ENCODE measurements at places on chromosomes 11 and 22.

DNA sequence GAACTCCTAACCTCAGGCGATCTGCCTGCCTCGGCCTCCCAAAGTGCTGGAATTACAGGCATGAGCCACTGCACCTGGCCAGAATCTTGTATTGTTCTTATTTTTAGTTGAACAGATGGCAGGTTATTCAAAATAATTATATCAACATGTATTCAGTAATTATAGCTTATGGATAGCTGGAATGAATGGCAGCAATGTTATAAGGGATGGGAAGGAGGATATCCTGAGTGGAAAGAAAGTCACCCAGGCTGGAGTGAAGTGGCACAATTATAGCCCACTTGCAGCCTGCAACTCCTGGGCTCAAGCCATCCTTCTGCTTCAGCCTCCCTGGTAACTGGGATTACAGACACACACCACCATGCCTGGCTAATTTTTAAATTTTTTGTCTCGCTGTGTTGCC, 88.1 kb downstream of the MED15 start:
- no peak for DNase-seq

- no peak for DNase-seq
Measured at GRCh38 chr11:133790995-133791394, 54.3 kb downstream of the SPATA19 start.

DNA sequence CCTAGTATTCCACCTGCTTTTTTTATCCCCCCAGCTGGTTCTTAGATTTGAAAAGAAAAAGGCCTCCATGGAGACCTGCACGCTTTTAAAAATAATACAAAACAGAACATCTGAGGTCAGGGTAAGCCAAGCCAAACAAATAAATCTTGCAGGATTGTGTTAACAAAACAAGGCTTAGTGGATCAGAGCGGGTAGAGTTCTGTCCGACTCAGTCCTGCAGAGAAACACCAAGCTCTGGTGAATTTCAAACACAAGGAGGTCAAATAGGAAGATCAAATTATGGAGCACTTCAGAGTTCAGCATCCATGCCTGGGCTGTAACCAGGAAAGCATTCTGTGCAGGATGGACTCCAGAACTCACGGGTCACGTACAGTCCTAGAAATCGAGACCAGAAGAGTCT, 86.9 kb downstream of the SYN3 start:
- DNase-seq, result no peak

GRCh38 chr11:114366331-114367243, 33.7 kb downstream of the C11orf71 start:
- DNase-seq, result no peak

DNA sequence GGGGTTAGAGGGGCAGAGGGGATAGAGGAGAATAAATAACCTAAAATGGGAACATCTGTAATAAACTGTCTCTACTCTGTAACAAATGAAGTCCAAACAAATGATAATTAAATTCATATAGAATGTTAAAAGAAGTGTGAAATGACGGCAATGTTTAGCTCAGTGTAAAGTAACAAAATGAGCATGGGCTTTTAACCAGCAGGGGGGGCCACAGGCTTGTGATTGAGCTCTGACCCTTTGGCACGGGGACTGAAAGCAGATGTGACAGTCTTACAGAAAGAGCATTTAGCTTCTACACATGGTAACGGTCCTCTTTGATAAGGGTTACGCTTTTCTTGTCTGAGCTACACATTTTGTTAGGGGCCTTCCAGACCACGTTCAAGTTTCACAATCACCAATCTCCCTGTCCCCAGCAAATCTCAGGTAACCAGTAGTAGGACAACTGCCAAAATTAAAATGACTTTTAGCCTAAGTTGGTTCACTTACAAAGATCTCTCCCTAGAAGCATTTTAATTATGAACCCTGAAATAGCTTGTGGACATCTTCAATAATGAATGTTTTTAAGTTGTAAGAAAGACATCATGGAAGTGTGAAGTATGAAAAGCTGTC, 262.5 kb downstream of the DCDC1 start:
- DNase-seq, result peak; percentile 73

- DNase-seq, result no peak
Measured at GRCh38 chr11:72379384-72380131, 54.8 kb downstream of the CLPB start.

DNA sequence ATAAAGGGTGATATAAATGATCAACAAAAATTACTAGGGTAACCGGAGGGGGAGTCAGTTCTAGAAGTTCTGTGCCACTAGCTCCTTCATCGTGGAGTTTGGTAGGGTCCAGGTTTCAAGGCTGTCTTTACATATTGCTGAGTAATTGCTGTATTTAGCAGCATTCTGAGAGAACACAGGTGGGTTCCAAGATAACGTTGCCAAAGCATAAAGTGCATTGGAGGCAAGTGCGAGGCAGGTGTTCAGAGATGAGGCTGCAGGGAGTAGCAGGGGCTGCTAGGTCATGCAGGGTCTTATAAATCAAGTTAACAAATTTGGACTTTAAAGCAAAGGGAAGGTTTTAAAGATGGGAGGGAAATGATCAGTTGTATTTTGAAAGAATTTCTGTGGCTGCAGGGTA, 17.8 kb downstream of the SGSM3 start:
- DNase-seq, result no peak

GRCh38 chr11:106386519-106386918, 309.1 kb downstream of the AASDHPPT start:
- no peak for DNase-seq

DNA sequence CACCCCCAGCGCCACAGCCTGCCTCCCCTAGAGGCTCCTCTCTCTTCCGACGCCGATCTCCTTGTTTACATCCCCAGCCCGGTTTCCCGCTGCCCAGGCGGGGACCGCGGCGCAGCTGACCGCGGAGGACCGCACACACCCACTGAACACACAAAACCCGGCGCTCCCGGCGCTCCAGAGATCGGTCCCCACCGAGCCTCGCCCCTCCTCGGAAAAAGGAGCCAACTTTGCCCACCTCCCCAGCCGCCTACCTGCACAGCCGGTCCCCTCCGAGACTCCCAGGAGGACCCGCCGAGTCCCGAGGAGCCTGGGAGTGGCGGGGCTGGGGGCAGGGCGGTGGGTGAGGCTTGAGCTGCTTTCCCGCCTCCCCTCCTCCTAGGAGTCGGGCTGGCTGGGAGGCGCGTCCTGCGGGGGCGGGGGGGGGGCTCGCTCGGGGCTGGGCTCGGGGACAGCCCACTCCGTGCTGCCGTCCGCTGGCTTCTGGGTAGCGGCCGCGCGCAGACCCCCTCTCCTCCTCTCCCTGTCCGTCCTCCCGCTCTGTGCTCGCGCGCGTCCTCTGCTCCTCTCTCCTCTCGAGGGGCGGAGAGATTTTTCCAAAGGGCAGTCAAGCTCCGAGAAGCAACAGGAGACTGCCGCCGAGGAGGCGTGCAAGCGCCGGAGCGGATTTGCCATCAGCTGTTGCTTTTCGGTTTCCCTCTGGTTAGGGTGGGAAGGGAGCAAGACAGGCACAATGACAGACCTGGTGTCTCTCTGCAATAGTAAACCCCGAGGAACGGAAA, at the start of gene FXYD6:
TSS of gene FXYD6 (minus strand) at position 318 of the 779 bp plus-strand sequence. CDS start 33,882 bp downstream, outside the sequence.
- peak; percentile 58 for DNase-seq

- DNase-seq, result no peak
Measured at GRCh38 chr11:8221917-8222495, 41.7 kb downstream of the LMO1 start.

- no peak for DNase-seq
Measured at GRCh38 chr11:19276859-19277808, 36.4 kb upstream of the E2F8 start.

DNA sequence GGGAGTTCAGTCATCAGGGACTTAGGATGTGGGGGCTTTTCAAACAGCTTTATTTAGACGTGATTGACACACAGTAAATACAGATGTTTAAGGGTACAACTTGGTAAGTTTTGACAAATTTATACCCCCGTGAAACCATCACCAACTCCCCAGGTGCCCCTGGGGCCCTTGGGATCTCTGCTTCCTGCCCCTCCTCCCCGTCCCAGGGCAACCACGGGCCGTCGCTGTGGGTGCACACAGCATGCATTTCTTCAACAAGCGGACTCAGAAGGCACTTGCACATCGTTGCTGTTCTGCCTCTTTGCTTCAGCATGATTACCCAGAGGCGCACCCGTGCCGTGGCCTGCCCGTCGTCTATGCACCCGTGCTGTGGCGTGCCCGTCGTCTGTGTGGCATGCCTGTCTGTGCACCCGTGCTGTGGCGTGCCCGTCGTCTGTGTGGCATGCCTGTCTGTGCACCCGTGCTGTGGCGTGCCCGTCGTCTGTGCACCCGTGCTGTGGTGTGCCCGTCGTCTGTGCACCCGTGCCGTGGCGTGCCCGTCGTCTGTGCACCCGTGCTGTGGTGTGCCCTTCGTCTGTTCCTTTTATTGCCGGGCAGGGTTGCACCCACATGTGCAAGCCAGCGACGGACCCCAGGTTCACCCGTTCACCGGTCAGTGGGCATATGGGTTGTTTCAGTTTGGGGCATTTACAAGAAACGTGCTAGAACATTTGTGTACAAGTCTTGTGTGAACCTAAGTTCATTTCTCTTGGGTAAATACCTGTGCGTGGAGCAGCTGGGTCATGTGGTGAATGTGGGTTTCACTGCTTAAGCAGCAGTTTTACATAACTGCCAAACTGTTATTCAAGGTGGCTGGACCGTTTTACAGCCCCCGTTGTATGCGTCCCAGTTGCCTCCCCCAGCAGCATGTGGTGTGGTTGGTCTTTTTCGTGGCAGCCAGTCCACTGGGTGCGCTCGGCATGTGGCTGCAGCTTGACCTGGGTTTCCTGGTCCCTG, 8.3 kb downstream of the CD81 start:
- no peak for DNase-seq

DNA sequence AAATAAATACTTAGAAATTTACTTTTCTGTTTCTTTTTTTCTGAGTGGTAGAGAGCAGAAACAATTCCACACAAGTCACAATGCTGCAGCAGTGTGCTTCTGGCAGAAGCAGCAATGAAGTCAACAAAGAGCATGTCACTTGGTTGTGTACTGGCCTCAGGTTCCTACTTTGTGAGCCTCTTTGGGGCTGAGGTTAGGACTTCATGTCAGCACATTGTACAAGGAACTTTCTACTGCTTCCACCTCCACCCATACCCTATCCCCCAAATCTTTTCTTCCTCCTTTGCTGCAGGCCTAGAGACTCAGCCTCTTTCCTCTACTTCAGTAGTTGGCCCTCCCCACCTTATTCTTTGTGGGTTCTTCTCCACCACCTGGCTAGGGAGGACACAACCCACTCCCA, 252.7 kb upstream of the PITPNB start:
- no peak for DNase-seq

DNA sequence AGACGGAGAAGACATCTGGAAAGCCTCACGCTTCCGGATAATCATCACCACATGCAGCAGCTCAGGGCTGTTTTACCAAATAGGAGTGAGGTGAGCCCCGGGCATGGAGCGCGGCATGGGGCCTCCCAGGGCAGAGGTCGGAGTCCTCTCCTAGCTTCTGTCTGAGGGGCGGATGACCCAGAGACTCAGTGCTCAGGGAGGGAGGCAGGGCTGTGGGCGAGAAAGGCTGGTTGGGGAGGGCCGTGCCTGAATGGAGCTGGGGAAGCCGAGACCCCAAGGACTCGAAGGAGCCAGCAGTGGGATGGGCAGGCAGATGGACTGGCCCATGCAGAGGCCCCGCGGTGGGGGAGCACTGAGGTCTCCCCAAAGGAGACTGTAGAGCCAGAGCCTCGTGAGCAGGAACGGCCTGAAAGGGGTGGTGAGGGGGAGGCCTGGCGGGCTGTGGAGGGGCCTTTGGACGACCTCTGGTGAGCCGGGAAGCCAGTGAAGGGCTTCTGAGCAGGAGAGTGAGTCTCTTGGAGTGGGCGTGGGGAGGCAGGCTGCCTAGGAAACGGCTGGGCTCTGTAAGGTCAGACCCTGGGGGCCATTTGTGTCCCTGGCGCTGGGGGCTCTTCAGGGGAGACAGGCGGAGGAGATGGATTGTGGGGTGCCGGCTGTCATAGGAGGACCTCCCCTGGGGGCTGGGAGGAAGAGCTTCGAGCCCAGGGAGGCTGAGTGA, 24.7 kb upstream of the PANX2 start:
- no peak for DNase-seq

- no peak for DNase-seq
Measured at GRCh38 chr11:121391914-121392313, 60.2 kb upstream of the SORL1 start.

DNA sequence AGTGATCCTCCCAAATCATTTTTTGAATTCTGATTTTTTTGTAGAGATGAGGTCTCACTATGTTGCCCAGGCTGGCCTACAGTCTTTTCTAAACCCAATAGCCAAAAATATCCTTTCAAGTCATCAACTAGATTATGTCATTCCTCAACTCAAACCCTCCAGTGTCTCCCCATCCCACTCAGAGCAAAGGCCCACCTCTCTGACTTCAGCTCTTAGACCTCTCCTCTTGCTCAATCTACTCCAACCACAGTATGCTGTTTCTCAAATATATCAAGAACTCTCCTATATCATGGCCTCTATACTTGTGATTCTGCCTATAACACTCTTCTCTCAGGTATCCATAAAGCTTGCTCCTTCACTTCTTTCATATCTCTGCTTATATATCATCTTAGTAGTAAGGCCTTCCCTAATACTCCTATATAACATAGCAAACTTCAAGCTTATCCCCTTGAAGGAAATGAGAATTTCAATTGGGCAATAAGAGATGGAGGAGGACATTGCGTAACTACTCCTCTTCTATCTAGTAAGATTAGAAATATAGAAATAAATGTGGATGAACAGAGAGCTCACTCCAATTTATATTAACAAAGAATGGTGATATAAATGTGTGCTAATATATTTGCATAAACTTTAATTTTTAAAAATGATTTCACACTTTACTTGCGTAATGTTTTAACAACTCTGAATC, 24.5 kb downstream of the DLG2 start:
- no peak for DNase-seq

- no peak for DNase-seq
Measured at GRCh38 chr22:46086577-46087335, 63.6 kb upstream of the PPARA start.

GRCh38 chr11:28773606-28774005, 665.4 kb downstream of the METTL15 start:
- DNase-seq, result no peak

DNA sequence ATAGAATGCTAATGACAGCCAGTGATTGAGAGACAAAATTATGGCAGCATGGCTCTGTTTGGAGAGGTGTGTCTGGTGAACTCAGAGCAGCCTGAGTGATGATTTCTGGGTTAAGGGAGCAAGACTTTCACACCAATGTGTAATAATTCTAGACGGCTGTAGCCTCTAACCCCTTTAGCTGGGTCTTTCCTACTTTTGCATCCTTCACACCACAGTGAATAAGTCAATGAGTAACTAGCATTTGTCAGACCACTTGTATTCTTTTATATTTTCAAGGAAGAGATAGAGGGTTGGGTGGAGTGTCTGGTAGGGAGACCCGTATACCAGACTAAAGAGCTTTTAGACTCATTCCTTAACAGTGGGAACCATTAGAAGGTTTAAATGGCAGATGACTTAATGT, 50.4 kb downstream of the ATXN10 start:
- no peak for DNase-seq

GRCh38 chr11:131626788-131627187, 256.4 kb downstream of the NTM start:
- DNase-seq, result no peak
